ENCODE measurements at places on chromosomes 6 and 20.

GRCh38 chr6:139146317-139146726 lies 11.4 kb downstream of the HECA start:
- no peak for DNase-seq

- no peak for DNase-seq
Measured at GRCh38 chr6:163944897-163945296, 530.4 kb downstream of the QKI start.

GRCh38 chr6:7148100-7148822 lies 40.5 kb downstream of the RREB1 start:
- DNase-seq: no peak

- no peak for DNase-seq
Measured at GRCh38 chr20:36036688-36037087, 68.3 kb downstream of the CNBD2 start.

DNA sequence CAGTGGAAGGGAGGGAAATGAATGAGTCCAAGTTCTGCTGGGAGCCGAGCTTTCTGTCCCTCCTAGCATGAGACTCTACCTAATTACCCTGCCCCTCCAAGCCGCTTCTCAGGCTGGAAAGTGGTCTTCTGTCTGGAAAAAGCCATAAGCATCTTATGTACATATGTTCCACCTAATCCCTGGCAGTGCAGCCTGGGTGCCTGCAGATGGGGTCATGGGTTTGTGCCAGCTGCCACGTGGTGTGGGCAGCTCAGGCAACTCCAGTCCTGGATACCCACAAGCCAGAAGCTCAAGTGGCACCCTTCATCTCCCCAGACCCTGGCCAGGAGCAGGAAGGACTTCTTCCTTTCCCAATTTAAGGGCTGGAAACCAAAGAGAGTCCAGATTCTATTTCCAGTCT lies 253.1 kb downstream of the LY86 start:
- no peak for DNase-seq

GRCh38 chr6:3654898-3655297 lies 96.6 kb downstream of the PXDC1 start:
- DNase-seq: no peak

DNA sequence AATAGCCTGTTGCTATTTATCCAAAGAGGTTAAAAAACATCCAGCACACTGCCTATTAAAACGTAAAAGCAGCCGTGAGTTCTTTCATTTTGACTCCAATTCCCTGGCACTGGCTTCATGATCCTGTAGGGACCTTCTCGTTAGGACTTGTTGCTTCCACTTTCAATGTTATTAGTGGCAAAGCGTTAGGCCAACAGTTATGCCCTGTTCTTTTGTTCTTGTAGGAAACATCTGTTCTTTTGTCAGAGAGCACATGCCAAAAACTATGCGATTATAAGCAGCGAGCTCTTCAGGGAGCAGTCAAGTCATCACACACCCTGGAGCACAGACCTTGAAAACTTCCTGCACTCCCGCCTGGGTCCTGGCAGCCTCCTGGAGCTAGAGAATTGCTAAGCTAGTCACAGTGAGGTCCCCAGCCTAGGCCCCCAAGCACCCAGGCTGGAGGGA lies 609.5 kb upstream of the ARID1B start:
- no peak for DNase-seq

DNA sequence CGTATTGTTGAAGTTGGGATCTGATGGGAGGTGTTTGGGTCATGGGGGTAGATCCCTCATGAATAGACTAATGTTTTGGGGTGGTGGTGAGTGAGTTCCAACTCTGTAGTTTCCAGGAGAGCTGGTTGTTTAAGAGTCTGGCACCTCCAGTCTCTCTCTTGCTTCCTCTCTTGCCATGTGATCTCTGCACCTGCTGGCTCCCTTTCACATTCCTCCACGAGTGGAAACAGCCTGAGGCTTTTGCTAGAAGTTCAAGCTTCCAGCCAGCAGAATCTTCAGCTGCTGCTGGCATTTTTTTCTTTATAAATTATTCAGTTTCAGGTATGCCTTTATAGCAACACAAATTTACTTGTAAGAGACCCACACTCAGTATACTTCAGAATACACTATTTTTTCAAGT lies 1021.6 kb downstream of the EYS start:
- no peak for DNase-seq

GRCh38 chr20:54469952-54470351 lies 5.4 kb upstream of the DOK5 start:
- DNase-seq: no peak

- no peak for DNase-seq
Measured at GRCh38 chr6:106530502-106530901, 98.8 kb downstream of the RTN4IP1 start.

DNA sequence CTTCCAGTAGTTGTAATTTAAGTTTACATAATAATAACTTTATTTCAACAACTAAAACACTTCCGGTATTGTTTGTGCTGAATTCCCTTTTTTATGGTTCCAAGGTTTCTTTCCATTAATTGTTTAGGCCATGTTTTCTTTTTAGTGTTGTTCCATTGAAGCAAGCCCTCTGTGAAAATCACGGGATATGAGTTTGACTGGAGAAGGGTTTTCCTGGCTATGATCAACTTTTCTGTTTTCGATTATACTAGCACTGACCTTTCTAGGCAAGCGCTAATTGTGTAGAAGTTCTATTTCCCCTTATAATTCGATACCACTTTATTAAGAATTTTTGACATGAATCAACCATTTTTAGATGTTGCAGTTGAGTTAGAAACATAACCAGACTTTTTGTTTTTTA lies 2.4 kb downstream of the LAMA2 start:
- DNase-seq: no peak

DNA sequence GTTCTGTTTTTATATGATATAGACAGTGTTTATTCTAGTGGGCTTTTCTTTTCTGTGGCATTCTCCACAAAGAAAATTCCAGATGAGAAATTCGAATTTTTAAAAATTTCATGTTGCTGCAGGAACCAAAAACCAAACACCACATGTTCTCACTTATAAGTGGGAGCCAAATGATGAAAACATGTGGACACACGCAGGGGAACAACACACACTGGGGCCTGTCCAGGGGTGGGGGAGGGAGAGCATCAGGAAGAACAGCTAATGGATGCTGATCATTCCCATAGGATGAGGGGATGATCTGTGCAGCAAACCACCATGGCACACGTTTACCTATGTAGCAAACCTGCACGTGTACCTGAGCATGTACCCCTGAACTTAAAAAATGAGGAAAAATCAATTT lies 499.0 kb upstream of the SLC35B3 start:
- DNase-seq: no peak

DNA sequence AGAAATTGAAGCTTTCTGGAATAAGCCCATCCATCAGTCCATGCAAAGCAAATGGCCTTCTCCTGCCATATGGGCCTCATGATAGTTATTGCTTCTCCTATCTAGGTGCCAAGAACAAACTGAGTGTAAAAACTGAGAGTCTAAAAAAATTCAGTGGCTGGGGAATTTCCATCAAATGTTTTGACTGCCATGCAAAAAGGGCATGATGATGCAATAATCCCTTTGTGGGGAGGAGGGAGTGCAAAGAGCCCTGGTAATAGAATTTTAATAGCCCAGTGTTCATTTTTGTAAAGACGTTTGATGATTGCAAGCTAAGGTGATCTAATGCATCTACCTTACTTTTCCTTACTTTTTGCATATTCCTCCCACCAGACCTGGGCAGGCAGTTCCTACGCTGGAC lies 683.7 kb downstream of the EPM2A start:
- DNase-seq: no peak

DNA sequence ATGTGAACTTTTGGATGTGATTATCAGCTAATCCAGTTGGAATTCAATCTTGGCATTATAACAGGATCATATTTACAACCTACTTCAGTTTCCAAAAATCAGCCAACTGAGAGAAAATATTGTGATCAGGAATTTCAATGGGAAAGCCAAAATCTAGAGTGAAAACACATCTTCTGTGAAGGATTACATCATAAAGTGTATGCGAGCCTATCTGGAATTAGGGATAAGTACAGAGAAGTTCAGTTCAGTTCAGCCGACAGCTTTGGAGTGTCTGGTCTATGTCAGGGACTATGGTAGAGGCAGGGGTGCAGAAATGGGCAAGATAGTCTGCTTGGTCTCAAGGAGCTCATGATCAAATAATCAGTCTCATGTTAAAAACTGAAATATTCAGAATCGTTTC lies 12.3 kb upstream of the PRIM2 start:
- DNase-seq: no peak

DNA sequence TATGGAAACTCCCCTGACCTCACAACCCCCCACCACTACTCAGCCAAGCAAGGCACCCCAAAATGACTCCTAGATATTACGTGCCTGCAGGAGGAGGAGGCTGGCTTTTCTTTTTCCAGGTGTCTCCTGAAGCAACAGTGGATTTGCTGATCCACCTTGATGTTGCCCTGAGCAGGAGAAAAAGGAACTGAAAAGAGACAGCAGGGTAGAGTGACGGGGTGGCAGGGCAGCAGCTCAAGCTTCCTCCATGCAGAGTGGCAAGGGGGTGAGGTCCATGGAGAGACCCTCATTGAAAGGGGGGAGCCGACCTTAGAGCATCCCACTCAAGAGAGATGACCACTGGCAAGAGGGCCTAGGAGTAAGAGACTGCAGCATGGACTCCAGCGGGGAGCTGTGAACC lies 112.0 kb upstream of the SIRPA start:
- no peak for DNase-seq

- DNase-seq: no peak
Measured at GRCh38 chr6:161222706-161223234, 51.1 kb downstream of the AGPAT4 start.

DNA sequence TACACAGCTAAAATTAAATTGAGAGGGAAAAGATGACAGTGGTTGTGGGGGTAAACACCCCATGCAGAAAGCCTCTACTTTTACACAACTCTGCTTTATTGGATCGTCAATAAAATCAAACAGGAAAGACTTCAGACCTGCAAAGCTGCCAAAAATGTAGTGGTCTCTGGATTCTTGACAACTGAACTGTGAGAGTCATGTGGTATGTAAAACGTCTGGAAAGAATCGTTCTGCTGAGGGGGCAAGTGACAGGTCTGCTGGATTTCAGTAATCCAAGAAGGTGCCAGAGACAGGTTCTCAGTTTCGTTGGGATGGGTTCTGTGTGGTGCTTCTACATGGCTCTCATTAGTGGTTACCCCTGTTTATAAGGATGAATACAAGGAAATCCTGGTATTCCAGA lies 63.3 kb downstream of the TSPYL4 start:
- DNase-seq: no peak

- DNase-seq: no peak
Measured at GRCh38 chr6:96066376-96066775, 50.6 kb downstream of the FUT9 start.

DNA sequence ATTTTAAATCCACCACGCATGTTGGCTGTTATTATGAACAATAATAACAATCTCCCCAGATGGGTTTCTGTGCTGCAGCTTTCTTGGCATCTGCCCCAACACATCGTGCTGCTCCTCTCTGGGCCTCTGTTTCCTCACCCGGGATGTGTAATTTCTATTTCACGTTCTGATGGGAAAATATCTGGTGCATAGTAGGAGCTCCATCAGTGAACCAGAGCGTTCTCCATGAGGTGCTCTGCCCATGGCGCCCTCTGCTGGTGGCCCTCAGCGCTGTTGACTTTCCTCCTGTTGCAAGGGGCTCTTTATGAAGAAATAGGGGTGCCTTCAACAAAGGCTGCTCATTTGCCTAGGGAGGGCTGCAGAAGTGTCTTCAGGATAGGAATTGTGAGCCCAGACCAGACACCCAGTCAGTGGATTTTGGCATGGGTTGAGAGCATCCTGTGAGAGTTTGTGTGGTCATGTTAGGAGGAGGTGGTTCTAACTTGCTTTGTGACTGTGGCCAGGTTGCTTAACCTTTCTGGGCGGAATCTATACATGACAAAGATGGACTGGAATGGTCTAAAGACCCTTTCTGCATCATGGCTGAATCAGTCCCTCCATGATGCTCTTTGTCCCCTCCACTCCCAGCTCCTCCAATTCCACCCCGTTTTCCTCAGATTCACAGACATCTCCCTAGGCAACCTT lies 8.1 kb downstream of the SCRT2 start:
- peak; percentile 57 for DNase-seq

DNA sequence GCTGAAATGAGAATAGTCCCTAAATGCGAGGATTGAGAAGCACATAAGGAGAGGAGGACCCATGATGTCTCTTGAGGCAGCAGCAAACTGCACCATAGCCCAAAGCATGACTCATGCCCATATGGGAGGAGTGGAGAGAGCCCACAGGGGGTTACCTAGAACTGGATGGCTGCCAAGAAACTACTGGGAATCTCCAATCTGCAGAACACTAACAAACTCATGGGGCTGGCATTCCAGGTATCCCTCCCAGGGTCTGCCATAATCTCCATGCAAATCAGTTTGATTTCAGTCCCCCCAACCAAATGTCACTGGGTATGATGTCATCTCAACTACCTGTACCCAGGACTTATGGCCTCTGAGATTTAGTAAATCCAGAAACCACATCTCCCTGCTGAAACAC lies 410.5 kb downstream of the PTPRT start:
- DNase-seq: no peak
